ENCODE measurements at places on chromosomes 1 and 21.

GRCh38 chr1:6999826-7000225 lies 214.6 kb downstream of the CAMTA1 start:
- no peak for DNase-seq

DNA sequence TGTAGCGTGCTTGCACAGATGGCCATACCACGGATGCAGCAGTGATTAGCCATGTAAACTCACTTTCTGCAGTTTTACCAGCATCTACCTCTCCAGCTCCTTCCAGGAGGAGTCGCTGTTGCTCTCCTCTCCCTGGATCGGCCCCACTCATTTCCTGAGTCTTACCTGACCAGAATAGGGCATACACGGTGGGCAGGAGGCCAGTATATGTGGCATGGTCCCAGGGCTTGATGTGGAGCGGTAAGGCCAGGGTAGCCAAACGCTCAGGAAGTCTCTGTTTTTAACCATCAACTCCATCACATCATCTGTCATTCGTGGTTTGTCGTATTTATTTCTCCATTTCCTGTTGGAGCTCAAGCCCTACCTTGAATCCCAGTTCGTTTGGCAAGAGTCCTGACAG lies 163.4 kb upstream of the USP24 start:
- peak; percentile 34 for DNase-seq

DNA sequence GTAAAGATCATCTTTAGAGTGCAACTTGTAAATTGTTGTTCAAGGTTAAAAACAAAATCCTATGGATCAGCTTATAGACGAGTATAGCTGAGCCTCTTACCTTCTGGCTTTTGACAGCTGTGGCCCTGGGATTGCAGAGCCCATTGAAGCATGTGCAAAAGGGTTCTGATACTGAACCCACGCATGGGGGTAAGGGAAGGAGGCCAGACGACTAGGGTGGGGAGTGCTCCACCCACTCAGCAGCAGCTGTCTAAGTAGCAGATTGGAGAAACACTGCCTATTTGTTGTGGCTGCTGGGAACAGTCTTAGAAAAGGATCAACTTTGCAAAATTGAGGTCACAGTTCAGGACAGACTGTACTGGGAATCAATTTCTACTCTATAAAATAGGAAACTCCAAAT lies 16.1 kb downstream of the CD101 start:
- no peak for DNase-seq

GRCh38 chr1:204341380-204341779 lies 18.3 kb downstream of the PLEKHA6 start:
- no peak for DNase-seq

GRCh38 chr1:98143403-98143802 lies 222.6 kb upstream of the DPYD start:
- no peak for DNase-seq

DNA sequence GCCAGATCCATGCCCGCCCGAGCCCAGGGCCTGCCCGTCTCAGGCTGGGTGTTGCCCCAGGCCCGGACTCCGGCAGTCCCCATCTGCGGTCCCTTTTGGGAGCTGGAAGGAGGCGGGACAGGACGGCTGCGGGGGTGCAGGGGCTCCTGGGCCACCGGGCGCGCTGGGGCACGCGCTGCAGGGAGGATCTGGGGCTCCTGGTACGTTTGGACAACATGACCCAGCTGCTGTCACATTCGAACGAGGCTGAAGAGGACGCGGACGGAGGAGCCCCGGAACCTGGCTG lies 6.6 kb upstream of the CALML6 start:
- no peak for DNase-seq

DNA sequence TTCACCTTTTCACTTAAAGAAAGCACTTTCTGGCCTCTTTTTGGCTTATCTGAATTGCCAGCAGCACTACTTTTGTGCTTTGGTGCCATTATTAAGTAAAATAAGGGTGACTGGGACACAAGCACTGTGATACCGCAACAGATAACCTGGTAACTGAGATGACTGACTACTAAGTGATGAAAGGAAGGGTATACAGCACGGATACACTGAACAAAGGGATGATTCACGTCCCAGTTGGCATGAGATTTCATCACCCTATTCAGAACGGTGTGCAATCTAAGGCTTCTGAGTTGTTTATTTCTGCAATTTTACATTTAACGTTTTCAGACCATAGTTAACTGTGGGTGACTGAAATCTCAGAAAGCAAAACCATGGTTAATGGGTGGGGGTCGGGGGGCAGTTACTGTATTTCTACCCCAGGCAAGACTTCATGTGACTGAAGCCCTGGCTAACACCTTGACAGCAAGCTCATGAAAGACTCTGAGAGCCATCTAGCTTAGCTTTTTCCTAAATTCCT lies 102.8 kb downstream of the CLIC6 start:
- no peak for DNase-seq

Data from activated naive CD8-positive, alpha-beta T cell treated with anti-CD3 and anti-CD28 coated beads, Interleukin-2, amount 50 U/mL, for 24 hours (primary cell).